Muscle of back (tissue), 13 donors: ENCODE measurements at places on chromosomes 12 and 14.

- DNase-seq = no peak
Measured at GRCh38 chr14:91098591-91098990, 15.3 kb upstream of the DGLUCY start.

DNA sequence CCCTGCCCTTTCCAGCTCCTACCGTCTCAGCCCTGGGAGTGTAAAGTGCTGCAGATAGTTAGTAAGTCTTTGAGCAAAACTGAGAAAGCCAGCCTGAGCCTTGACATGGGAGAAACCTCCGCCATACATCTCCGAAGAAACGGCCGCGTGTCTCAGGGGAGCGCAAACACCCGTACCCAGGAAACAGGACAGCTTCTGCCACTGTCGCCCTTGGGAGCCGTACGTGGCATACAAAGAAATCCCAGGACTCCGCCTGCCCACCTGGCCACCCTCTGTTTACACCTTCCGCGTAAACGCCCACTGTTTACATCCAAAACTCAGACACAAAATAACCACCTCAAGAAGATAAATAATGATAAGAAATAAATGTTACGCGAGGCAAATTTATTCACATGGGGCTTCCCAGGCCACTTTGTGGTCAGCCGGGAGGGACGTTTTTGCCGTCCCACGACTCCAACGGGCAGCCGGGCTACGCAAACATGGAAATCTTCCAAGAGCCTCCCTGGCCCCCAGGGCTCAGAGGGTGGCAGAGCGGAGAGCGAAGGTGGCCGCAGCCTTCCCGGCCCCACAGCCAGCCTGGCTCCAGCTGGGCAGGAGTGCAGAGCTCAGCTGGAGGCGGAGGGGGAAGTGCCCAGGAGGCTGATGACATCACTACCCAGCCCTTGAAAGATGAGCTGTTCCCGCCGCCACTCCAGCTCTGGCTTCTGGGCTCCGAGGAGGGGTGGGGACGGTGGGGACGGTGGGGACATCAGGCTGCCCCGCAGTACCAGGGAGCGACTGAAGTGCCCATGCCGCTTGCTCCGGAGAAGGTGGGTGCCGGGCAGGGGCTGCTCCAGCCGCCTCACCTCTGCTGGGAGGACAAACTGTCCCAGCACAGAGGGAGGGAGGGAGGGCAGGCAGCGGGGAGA is at the start of gene BDKRB2:
Gene BDKRB2 (plus strand): TSS at position 689 of the 908 bp plus-strand sequence. CDS start 32,269 bp downstream, outside the sequence.
- peak; percentile 74 for DNase-seq

- no peak for DNase-seq
Measured at GRCh38 chr14:101028971-101029667, 125.6 kb upstream of the RTL1 start.

GRCh38 chr12:13087766-13088165 is 15.7 kb downstream of the GSG1 start:
- DNase-seq = no peak
